GM12864 (cell line): ENCODE measurements at places on chromosomes 5 and 9.

DNA sequence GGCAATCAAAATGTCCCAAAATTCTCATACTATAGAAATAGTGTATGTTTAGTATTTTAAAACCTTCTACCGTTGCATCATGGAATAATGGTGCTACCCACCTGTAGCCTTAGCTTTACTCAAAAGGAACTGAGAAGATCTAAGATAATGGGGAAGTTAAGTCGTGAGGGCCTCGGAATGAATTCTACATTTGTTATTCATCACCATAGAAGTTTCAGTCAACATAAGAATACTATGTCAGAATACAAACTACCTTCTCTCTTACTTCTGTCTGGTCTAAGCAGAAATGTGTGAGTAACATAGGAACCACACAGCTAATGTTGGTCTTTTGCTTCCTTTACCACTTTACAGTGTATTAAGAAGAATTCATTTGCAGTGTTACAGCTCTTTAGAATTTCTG, 43.2 kb downstream of the RFK start:
- no peak for DNase-seq

- DNase-seq, result no peak
Observed at GRCh38 chr5:170114271-170114670, 8.6 kb downstream of the FOXI1 start.

DNA sequence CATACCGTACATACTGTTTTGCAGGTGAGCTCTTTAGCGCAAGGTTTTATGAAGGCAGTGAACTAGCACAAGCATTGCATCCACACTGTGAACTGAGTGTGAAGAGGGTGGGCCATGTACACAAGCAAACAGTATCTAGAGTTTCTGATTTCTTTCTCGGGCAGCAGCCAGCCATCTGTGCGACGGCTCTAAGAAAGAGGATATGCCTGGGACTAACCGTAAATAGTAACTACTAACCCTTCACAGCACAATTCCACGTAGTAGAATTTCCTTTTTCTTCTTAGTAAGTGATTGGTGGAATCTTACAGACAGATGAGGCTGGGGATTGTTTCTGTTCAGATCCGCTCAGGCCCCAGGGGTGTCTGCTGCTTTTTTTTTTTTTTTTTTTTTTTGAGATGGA, 89.0 kb downstream of the DRD1 start:
- no peak for DNase-seq

DNA sequence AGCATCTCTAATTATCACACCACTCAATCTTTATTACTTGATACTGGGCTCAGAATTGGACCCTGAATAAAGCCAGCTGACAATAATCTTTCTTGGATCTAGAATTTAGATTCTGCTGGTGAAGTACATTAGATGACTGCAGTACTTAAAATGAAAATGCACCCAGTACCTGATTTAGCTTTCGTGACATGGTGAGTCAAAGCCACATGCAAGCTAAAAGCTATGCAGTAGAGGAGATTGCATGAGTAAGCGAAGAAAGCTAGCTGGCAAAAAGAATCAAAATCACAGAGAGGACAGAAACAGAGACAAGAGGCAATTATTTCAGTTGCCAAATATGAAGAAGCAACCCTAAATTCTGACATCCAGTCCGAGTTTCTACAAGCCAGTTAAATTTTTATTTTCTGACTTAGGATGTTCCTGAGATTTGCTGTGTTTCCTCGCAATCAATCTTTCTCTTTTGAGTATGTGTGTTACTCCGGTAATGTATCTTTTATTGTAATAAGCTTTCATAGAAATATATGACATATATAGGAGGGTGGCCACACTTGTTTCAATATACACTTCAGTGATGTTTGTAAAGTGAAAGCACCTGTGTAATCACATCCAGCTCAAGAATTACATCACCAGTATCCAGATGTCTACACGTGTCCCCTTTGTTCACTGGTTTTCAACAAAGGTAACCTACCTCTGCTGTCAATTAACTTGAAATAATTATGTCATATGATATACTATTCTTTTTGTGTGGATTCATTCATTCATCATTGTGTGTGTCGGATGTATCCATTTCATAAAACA, 101.7 kb downstream of the CDH18 start:
- no peak for DNase-seq

DNA sequence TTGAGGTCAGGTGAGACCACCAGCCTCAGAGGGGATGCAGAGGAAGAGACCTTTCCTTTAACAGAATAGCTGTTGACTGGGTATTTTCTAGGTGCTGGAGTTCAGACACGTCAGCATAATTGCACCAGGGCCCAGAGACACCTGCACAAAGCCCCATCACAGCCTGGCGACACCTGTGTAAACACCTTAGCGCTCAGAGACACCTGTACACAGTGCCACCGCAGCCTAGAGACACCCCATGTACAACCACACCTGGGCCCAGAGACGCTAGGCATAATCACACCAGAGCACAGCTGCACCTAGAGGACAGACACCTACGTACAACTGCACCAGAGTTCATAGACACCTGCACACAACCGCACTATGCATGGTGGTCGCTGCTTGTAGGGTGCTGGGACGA, 1.0 kb downstream of the TRIP13 start:
- no peak for DNase-seq

- DNase-seq, result no peak
Observed at GRCh38 chr5:130805036-130805435, 360.0 kb downstream of the HINT1 start.

GRCh38 chr5:150155258-150156026, at the start of gene PDGFRB:
Gene PDGFRB, minus strand, starts transcription at chr5:150155845. Its CDS starts 18,798 bp downstream, at chr5:150137047.
- no peak for DNase-seq

GRCh38 chr5:96096724-96097123, 135.1 kb upstream of the ELL2 start:
- DNase-seq, result no peak

DNA sequence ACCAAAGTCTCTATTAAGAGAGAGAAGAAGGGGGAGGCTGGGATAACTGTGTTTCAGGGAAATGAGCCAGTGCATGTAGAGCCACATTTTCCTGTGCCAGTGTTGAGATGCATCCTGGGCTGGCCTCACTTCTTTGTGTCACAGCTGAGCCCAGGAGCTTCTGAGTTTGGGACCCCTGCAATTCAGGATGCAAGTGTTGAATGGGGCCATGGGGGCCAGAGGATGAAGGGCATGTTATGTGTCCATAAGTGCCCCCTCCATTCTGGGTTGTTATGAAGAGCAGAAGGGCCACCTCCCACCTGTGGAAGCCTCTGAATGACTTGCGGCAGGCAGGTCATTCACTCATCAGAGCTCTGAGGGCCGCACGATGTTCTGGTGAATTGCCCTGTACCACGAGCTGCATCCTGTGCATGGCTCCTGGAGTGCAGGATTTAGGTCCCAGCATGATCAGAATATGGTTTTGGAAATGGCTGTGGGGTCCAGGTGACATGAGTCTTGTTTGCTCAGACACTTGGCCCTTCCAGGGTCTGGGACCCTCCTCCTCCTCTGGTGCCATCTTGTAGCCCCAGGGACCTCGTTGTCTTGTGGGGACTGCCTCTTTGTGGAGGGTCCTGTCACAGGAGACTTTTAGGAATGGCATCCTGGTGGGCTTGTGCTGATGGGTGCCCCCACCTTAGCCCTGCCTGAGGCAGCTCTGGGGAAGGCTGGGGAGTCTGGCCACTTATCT, 115.4 kb upstream of the PITX1 start:
- no peak for DNase-seq

- DNase-seq, result no peak
Observed at GRCh38 chr9:98596486-98596885, 112.2 kb downstream of the GABBR2 start.

- peak; percentile 26 for DNase-seq
Observed at GRCh38 chr5:102523541-102524175, 24.9 kb upstream of the SLCO6A1 start.

DNA sequence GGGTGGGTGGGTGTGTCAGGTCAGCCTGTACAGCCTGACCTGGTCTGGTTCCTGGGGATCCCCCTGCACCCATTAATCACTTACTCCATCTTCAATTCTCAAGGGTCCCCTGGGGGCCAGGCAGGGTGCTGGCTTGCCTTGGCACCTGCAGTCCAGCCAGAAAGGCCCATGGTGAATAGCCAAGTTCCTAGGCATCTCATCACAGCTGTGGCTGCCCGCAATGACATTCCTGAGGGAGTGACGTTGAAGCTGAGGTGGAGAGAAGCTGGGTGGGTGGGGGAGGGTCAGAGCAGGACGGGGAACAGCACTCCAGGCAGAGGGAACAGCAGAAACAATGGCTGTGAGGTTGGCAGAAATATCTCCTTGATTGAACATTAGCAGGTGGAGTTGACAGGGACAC, 10.6 kb downstream of the HMCN2 start:
- DNase-seq, result no peak

GRCh38 chr5:141941779-141942178, 16.2 kb downstream of the PCDH12 start:
- no peak for DNase-seq

DNA sequence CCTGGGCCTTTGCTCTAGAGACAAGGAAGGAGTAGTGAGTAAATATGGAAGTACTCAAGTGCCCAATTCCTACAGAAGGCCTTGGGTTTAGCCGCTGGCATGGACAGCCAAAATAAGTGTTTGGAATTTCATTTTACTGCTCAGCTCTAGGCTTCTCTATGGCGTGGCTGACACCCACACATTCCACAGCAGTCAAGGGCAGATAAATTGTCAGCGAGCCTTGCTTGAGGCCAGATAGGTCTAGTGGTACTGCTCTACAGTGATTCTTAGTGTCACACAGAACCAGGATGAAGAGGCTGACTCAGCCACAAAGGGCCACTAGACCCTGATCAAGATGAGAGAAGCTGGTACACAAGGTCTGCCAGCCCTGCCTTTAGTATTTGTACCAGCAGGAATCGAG, 111.0 kb upstream of the NFIB start:
- DNase-seq, result no peak

DNA sequence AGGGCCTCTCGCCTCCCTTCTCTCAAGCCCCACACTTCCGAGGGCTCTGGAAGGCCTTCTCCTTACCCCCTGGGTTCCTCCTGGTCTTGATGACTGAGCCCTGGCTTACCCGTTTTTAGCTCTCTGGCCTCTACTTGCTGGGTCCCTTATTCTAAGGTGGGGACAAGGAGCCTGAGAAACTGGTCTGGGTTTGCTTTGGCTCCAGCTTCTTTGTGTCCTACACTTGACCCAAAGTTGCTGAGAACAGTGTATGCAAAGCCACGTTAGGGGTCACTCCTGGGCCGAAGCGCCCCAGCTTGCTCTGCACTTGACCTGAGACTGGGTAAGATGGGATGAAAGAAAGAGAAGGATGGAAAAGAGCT, 788 bp downstream of the ZNF346 start:
- DNase-seq, result no peak

DNA sequence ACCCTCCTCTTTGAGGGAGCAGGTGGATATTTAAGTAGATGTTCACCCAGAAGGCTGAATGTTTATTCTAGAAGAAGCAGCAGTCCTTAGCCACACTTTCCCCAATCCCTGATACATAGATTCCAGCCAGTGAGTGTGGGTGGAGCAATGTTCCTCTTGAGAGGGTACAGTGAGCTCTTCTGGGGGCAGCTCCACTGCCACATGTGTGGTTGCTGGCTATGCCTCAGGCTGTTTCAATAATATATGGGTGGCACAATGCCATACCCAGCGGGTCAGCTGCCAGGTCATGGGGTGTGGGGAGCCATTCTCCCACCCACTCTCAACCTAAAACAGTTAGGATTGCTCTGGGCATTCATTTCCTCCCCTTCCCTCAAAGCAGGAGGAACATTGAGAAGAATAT, 61.6 kb upstream of the DAB2 start:
- no peak for DNase-seq

- DNase-seq, result no peak
Observed at GRCh38 chr9:121222524-121223171, 21.0 kb upstream of the RAB14 start.

DNA sequence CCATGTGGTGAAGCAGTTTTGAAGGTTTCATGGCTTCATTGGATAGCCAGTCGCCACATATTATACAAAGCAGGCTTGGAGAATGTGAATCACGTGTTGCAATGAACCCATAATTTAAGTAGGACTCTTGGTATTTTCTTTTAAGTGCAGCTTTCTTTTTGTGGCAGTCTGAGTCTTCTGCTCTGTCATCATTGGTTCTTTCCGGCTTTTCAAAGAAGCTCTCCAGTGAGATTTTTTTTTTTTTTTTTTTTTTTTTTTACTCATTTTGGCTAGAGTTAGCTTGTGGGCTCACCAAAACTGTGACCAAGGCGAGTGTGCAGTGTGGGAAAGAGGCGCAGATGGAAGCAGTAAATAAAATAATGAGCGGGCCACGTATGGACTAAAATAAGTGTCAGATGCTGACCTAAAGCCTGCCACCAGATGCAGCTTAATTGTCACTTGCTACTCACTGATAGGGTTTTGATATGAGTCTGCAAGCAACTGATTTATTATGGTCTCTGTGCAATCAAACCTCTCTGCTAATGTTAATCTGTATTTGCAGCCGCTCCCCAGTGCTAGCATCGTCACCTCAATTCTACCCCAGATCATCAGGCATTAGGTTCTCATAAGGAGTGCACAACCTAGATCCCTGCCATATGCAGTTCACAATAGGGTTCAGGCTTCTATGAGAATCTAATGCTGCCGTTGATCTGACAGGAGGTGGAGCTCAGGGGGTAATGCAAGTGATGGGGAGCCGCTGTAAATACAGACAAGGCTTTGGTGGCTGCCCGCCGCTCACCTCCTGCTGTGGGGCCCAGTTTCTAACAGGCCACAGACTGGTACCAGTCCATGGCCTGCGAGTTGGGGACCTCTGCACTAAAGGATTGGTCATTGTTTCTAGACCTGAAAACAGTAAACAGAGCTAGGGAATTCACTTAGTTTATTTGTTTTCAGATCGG, 45.5 kb upstream of the LARP1 start:
- DNase-seq, result no peak

- DNase-seq, result no peak
Observed at GRCh38 chr5:27009540-27009915, 28.9 kb downstream of the CDH9 start.

GRCh38 chr5:112379542-112380325, 39.3 kb downstream of the EPB41L4A start:
- no peak for DNase-seq

GRCh38 chr5:12313602-12314001, 409.4 kb upstream of the CTNND2 start:
- DNase-seq, result no peak

DNA sequence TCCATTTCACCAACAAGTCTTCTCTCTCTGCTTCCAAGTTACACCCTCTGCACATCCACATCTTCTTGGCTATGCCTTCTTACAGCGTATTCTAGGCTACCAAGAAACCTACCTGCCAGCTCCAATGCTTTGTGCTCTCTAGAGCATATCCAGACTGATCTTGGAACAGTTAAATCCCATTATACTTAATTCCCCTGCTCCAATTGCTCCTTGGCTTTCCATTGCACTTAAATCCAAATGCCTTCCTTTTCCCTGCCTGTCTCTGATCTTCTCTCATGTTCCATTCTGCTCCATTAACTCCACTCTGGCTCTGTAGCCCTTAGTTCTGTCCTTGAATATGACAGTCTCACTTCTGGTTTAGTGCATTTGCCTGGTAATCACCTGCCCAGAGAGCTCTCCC, 322.4 kb downstream of the LRRC70 start:
- no peak for DNase-seq

GRCh38 chr5:87829217-87829551, 416.5 kb upstream of the CCNH start:
- no peak for DNase-seq
